ENCODE measurements at places on chromosomes 12 and 14.

- no peak for DNase-seq
Observed at GRCh38 chr12:95637471-95638155, 86.3 kb upstream of the USP44 start.

GRCh38 chr14:99575043-99576023, 28.7 kb downstream of the CCDC85C start:
- DNase-seq = peak; percentile 2

DNA sequence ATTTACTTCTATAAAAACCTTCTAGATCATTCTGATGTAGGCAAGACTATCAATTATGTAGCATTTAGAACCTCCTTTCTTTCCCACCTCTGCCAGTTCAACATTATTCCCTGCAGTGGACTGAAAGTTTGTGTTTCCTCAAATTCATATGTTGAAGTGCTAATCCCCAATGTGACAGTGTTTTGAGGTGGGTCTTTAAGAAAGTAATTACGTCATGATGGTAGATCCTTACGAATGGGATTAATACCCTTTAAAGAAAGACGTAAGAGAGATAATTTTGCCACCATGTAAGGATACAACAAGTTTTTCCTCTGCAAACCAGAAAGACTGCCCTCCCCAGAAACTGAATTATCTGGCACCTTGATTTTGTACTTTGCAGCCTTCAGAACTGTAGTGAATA, 1489.7 kb upstream of the SEL1L start:
- no peak for DNase-seq

DNA sequence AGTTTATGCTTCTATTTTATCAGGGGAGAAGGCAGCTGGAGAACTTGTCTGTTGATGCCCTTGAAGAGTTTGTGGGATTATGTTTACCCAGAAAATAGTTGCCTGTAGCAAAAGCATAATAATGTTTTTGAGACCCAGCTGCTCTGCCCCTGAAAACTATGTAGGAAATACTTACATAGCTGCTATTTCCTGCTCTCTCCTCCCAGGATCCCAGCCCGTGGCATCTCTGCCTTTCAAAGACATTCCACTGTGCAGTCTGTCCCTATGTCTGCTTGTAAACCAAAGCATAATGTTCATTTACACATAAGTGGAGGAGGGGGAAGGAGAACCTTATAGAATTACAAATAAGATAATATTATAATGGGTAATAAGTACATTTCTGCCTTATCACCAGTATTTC, 198.7 kb downstream of the SYT1 start:
- DNase-seq = no peak

- DNase-seq = no peak
Observed at GRCh38 chr12:75553398-75553797, 42.0 kb upstream of the KRR1 start.

DNA sequence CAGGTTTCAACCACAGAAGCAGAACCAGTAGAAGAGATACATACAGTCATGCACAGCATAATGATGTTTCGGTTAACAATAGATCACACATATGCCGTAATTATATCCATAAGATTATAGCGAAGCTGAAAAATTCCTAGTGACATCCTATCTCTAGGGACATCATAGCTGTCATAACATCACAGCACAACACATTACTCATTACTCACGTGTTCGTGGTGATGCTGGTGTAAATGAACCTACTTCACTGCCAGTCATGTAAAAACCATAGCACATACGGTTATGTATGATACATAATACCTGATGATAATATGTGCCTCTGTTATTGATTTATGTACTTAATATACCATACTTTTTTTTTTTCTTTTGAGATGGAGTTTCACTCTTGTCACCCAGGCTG, 44.7 kb downstream of the KLRG1 start:
- no peak for DNase-seq
